CD4-positive, alpha-beta T cell treated with Interleukin-10 for 1 hour (primary cell): ENCODE measurements at places on chromosomes 4 and X.

DNA sequence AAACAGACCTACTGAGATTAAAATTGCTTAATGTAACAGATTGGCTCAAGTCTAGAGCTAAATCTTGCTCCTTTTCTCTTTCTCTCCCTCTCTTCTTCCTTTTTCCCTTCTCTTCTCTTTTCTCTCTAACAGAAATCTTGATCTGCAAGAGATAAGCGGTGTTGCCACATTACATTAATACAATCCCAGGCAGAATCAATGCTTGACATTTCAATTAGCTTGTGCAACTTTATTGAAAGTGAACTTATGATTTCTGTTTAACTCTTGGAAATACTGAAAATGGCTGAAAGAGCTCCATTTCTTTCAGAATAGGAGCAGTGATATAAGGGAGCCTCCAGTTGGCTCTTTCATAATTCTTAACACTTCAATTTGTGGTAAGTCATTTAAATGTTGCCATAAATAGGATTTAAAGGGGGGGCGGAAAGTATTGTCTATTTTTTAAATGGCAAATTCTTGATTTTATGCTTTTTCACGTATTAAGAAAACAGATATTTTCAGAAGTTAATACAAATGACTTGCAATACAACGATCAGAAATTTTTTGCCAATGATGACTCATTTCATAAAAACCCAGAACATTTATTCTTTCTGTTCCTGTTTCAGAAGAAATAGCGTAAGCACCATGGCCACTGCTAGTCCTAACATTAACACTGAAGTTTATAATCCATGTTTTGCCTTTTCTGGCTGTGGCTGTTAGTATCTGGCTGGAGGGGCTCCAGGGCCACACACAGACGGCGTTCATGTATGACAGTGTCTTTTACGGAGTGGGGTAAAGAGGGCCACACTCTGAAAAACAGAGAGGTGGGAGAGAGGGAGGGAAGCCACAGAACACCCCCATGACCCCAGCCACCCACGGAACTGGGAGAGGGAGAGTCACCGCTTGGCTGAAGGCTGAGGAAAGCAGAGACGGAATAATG lies 115.7 kb upstream of the FAT1 start:
- no peak for DNase-seq

DNA sequence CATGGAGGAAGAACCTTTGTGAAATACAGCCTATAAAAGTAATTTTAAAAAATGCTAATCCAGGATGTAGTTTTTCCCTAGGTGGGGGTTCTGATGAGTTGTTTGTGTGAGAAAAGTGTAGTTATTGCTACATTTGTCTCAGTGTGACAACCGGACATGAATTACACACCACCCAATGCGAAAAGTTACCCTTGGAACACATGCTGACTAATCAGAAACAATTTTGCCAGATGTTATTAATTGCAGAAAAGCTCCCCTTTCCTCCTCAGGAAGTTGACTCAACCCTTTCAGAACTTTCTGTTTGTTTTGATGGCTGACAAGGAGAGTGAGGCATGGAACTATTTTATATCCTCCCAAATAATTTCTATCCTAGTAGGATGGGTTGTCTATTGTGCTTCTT lies 38.1 kb upstream of the EDA2R start:
- no peak for DNase-seq

GRCh38 chr4:183183906-183184535 lies 85.0 kb downstream of the WWC2 start:
- no peak for DNase-seq

DNA sequence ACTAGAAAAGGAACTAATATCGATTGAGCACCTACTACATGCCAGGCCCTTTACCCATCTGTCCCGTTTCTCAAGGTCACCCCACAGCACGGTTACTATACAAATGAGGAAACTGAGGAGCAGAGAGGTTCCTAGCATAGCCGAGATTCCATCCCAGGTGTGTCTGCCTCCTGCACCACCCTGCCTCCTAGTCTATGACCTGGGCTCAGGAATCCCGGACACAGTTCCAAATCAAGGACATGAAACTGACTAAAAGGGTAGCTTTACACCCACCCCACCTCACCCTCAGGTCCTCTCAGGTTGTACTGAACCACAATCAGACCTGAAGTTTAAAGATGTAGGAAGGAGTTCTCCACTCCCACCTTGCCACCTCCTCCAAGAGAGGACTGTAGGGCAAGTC lies 55.6 kb downstream of the APBB2 start:
- no peak for DNase-seq

- no peak for DNase-seq
Observed at GRCh38 chr4:68465058-68465457, 17.8 kb downstream of the TMPRSS11E start.

- no peak for DNase-seq
Observed at GRCh38 chr4:61293707-61294400, 93.7 kb downstream of the ADGRL3 start.

DNA sequence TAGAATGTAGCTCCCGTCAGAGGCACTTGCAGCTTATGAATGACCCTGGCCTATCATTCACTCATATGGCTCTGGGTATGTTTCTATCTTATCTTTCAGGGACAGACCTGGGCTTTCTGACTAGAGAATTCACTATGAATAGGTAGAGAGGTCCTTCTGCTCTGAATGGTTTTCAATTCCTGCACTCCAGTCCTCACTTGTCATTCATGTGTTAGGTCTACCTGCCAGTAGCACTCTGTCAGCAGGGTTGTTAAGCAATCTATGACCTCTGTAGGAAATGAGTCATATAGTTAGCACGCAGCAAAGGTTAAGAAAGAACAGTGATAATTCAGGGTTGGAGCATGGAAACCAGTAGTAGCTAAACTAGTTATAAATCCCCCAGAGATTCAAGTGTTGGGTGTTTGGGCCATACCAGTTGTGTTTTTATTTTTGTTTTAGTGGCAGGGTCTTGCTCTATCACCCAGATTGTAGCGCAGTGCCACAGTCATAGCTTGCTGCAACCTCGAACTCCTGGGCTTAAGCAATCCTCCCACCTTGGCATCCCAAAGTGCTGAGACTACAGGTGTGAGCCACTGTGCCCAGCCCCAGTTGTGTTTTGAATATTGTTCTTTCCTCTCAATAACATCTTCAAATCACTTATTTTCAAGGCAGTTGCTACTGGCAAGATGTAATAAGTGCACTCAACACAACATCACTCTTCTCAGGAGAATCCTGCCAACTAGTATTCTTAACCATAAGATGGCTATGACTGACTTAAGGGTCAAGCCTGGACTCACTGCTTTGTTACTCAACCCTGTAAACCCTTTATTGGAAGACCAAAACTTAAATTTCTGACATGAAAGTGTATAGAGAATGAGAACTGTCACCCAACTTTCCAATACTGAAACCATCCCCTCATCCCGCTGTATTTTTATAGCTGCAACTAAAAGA lies 25.1 kb downstream of the ARL13A start:
- no peak for DNase-seq

- DNase-seq = no peak
Observed at GRCh38 chr4:1151541-1151940, 20.8 kb downstream of the SPON2 start.

- no peak for DNase-seq
Observed at GRCh38 chrX:330726-331150, 12.1 kb upstream of the GTPBP6 start.

DNA sequence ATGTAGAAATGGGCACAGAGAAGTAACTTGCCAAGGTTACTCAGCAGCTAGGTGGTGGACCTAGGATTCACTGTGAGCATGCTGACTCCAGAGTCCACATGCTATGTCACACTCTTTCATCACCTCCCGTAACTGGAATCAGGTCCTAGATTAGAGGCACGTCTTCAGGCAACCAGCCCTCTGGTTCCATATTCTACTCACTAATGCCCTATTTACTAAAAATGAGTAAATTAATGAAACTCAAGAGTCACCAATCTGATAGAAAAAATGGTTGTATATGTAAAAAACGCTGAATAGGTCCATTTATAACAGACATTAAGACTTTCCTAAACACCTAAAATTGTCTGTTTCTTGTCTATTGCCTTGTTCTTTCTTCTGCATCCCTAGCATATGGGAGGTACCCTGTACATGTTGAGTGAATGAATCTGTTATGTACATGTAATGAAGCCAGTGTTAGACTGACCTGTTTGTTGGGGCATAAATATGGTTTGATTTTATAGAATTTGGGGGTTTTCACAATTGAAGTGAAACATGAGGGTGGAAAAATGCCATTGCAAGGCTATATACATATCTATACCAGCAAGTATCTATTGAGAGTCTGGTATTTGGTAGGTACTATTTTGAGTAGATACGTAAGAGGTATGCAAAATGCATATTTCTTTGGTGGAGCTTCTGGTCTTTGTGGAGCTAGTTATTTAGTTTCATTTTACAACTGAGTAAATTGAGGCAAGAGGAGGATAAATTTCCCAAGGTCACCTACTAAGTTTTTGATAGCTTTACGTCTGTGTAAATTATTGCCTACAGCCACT lies 7.5 kb upstream of the RUFY3 start:
- DNase-seq = no peak

- DNase-seq = no peak
Observed at GRCh38 chr4:2044542-2045517, 14.3 kb upstream of the NAT8L start.

- no peak for DNase-seq
Observed at GRCh38 chr4:6687947-6688878, 5.5 kb upstream of the S100P start.

GRCh38 chr4:148445071-148445859 lies 3.1 kb upstream of the NR3C2 start:
- DNase-seq = peak; percentile 77

- DNase-seq = no peak
Observed at GRCh38 chrX:109585488-109585887, 39.5 kb downstream of the KCNE5 start.

DNA sequence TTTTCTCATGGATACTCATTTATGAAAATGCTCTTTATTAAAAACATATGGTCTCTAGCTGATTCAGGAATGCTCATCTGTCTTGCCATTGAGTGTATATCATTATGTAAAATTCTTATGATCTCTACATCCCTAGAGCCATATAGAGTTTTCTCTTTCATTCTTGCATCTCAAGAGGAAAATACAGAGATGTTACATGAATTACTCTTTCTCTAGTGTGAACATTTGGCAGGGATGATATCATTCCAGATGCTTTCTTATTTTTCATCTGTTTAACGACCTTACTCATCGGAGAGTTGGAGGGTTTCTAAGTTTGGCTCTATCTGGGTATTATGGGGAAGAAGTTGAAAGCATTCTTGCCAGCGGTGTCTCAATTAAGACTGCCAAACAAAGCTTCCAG lies 202.9 kb upstream of the SLC7A11 start:
- no peak for DNase-seq

DNA sequence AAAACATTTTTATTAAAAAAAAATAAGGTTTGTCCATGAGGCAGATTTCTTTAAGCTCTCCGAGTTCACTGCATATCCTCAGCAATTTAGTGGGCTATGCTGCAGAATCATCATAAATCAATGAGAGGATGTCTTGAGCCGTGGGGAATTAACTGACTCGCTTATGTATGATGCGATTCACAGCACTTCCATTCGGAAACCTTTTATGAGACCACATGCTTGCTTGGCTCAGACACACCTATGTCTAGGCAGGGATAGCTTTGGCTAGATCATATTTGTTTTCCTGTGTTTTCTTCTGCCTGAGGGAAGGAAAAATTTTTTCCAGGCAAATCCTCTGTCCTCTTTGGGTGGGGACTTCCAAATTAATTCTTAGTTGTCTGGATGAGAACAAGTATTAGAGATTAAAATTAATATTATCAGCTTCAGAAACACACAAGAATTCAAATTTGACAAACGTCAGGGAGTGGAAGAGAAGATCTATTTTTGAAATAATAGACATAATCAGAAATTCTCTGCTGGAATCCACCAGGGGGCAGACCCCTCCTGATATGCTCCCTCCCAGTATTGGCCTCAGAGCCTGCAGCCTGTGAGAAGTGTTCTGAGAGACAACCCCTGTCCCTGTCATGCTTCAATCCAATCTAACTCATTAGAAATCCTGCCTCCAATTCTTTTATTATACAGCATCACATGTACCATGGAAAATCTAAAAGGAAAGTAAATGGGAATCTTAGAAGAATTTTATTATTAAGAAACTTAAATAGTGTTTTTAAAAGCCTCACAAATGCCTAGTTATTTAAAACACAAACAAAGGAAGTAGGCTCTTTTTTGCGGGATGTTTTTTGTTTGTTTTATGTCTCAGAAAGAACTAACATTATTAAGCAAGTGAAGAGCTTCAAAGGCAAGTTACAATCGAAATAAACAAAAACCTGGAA lies 345.1 kb upstream of the TACR3 start:
- DNase-seq = peak; percentile 12

DNA sequence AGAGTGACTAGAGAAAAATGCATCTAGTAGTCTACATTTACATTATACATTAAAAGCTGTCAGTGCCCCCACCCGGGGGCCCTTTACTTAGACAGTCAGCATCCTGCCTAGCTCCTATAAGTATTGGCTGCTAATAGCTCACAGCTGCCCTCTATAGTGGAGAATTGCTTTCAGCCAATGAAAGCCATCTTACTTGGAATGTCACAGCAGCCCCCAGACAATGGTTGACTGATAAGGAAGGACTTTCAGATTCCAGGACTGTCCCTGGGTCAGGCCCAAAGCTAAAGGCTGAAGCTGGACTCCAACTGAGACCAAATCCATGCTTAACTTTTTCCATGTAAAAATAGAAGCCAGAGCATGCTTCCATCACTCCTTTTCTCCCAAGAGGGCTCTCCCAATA lies 196.9 kb downstream of the ANKRD50 start:
- DNase-seq = no peak

- no peak for DNase-seq
Observed at GRCh38 chrX:34300871-34301270, 168.8 kb upstream of the FAM47A start.

DNA sequence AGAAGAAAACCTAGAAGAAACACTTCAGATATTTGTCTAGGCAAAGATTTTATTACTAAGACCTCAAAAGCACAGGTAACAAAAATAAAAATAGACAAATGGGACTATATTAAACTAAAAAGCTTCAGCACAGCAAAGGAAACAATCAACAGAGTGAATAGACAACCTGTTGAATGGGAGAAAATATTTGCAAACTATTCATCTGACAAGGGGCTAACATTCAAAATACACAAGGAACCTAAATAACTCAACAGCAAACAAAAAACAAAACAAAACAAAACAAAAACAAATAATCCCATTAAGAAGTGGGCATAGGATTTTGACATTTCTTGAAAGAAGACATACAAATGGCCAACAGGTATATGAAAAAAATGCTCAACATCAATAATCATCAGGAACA lies 192.7 kb upstream of the ZCCHC13 start:
- DNase-seq = no peak

- DNase-seq = no peak
Observed at GRCh38 chrX:2954541-2954940, 25.4 kb upstream of the ARSD start.

- no peak for DNase-seq
Observed at GRCh38 chr4:115028682-115029410, 84.6 kb downstream of the NDST4 start.

DNA sequence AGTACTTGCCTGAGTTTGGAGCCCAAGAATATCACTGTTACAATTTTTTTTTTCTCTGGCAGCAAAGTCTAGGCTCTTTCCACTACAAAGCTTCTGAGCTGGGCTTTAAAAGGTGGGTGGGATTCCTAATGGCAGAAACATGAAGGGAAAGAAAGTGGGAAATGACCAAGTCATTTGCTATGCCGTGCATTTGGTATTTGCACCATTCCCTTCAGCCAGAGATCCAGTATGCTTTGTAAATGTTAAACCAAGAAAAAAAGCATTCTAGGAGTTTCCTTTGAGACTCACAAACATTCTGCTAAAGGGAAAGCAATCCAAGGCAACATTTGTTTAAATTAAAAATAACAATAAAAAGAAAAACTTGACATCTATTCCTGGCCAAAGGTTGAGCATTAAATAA lies 451.2 kb downstream of the RAB28 start:
- DNase-seq = no peak
